ENCODE measurements at places on chromosomes 2 and 18.

DNA sequence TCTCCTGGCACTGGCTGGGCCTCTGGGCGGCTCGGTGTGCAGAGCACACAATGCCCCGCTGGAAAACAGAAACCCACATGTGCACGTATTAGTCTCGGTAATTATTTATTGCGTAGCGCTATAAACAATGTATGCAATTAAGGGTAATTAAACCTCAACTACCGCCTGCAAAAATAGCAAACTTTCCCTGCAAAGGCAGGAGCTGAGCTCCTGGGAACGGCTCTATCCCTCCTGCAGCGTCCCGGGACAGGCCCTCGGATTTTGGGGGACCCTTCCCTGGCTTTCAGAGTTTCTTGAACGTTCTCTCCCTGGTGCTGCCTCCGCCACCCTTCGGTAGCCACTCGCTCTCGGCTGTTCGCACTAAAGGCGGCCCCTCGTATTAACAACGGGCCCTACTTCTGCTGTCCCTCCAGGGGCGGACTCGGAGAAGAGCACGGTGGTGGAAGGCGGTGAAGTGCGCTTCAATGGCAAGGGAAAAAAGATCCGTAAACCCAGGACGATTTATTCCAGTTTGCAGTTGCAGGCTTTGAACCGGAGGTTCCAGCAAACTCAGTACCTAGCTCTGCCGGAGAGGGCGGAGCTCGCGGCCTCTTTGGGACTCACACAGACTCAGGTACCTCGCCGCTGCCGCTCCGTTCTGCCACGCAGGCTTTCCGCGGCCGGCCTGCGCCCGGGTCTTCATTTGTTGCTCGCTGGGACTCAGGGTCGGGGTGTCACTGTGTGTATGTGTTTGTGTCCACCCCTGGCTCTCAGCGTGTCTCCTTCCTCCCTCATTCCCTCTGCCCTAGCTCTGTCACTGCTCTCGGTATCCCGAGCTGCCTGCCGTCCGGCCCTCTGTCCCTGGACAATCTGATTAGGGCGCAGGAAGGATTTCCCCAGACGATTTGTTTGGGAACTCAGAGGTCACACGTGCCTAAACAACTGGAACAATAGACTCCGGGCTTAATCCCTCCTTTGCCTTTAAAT is 1.2 kb downstream of the DLX1 start:
- no peak for DNase-seq

- DNase-seq: no peak
These were observed 191.7 kb downstream of the CD226 start for GRCh38 chr18:69755856-69756496.

DNA sequence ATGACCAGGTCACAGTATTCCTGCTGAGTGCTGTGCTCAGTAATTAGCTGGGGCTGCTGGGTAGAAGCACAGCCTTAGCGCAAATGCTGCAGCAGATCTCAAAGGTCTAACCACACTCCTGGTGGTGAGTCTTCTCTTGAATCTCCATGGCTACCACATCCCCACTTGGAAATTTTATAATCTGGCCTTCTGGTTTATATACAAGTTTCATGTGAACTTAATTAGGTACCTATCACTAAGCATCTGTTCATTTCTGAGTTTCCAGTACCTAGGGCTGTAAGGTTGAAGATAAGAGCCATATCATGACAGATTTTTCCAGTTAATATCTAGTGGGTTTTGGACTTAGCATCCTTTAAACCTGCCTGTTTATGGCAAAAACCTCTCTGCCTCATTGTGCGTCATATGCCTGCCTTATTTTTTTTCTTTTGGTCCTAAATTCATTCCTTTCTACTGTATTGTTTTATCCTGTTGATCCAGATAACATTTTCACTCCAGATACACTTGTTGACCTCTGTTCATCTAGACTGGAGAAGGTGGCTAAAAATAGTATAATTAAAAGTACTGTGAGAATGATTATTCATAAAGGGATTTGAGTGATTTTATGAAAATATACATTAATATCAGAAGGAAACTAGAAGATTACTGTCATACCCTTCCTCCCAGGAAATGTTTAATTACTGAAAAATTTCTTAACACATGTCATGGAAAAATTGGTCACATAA is 168.4 kb upstream of the THUMPD2 start:
- DNase-seq: no peak

DNA sequence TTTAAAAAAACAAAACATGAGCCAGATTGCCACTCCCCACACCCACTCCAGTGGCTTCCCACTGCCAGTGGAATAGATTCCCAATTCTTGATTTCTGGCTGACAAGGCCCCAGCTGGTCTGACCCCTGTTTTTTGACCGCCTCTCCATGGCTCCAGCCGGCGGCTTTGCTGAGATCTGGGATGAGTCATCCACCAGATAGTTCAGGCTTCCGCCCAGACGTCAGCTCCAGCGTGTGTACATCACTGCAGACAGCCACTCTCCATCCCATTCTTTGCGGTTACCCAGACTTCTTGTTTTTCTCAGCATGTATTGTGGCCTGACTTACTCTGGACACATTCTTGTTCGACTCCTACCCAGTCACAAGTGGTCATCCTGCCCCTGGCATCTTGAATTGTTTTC is 227.9 kb downstream of the GBX2 start:
- DNase-seq: peak; percentile 67

DNA sequence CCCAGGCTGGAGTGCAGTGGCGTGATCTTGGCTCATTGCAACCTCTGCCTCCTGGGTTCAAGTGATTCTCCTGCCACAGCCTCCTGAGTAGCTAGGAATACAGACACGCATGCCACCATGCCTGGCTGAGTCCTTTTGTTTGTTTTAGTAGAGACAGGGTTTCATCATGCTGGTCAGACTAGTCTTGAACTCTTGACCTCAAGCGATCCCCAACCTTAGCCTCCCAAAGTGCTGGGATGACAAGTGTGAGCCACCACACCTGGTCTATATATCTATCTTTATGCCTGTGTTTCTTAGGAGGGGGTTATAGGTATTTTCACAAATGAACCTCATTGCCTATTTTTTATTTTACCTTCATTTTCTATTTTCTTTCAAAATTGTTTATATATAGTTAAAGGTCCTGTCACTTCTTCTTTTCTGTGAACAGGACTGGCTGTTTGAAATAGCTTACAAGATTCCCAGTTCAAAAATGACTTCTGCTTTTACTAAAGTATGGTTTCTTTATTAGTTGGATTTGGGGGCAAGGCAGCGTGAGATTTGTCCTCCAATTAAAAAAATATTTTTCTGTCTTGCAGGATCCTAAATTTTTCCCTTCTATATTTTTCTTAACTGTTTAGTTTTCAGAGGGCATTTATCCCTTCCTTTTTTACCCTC is 16.4 kb upstream of the MARCHF7 start:
- no peak for DNase-seq

DNA sequence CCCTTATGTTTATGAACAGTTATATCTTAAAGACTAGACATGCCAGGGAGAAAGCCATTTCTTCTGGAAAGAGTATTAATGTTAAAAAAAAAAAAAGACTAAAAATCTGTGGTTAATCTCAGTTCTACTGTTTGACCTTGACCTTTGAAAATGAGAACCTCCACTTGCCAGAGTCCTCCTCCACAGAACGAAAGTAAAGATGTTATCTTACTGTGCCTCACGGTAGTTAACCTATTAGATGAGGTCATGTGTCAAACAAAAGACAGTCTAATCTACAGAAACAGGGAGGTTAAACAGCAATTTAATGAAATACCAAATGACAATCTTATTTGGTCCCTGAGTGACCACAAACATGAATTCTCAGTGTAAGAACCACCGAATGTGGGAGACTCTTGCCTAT is 51.2 kb downstream of the SLC14A2 start:
- DNase-seq: no peak
